ENCODE measurements at places on chromosomes 1 and 21.

DNA sequence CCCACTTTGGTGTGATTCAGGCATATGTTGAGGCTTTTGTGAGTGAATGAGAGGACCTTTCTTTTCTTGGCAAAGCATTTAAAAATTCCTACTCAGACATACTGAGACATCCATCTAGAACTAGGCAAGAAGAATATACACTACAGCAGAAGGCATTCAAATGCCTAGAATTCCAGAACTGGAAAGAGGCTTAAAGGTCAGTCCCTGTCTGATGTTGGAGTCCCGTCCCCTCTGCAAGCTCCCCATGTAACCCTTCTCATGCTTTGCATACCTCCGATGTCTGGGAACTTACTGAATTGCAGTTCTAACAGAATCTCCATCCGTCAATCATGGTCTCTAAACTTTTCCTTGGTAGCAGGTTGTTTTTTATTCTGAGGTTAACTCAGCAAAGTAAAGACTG lies 152.9 kb downstream of the ATP6V1G3 start:
- no peak for DNase-seq

- no peak for DNase-seq
These were observed 32.2 kb upstream of the CA6 start for GRCh38 chr1:8913457-8913856.

GRCh38 chr1:237041795-237042525 lies at the start of gene RYR2:
Gene RYR2 (plus strand): TSS chr1:237042184. CDS start chr1:237042522, 338 bp downstream.
- DNase-seq = no peak

- peak; percentile 28 for DNase-seq
These were observed 65.4 kb downstream of the SGIP1 start for GRCh38 chr1:66599346-66599745.

DNA sequence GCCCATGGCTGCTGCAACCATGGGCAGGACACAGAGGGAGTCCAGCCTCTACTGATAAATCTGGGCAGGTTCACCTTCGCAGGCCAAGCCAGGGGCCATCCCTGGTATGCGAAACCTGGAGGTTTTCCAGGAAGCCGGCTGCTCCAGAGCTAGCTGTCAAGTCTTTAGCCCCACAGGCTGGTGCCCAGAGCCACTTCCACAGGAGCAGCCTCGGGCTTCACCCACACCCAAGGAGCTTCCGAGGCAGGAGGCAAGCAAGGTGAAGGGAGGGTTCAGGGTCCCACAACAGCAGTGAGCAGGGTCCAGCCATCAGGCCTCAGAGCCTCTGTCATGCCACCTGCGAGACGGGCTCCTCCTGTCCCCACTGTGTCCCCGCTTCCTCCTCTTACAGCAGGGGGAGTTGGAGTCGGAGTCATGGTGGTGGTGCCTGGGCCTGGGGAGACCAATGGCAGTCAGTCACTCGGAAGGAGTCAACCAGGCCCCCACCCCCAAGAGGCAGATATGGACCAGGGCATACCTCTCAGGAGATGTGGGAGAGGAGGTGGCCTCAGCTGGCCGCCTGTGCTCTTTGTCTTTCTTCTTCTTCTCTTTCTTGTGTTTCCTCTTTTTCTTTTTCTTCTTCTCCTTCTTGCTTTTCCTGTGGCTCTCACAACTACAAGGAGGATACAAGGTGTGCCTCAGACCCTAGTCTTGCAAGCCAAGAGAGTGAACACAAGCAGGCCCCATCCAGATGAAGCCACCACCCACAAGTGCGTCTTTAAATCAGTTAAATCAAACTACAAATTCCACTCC lies 2.1 kb downstream of the C1orf35 start:
- peak; percentile 11 for DNase-seq

GRCh38 chr1:215489771-215490565 lies 77.1 kb upstream of the KCTD3 start:
- DNase-seq = no peak

- no peak for DNase-seq
These were observed 24.5 kb upstream of the RGS1 start for GRCh38 chr1:192550922-192551534.

DNA sequence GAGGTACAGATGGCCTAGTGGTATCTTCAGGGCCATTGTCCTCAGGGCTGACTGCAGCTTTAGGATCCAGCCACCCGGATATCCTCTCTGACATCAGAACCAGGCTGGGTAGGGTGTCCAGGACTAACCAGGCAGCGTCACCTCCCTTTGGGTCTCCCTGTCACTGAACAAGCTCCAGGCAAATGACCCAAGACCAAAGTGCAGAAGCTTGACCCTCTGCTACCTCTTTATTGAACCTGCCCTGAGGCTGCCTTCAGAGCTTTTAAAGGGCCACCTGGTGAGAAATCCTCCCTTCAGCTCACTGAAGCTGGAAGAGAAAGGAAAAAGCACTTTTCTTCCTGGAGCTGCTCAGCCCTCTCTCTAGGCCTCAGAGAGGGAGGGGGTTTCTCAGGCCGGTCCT lies 79.1 kb upstream of the VAMP3 start:
- DNase-seq = no peak

GRCh38 chr1:227901906-227902640 lies 45.7 kb downstream of the WNT9A start:
- DNase-seq = no peak

DNA sequence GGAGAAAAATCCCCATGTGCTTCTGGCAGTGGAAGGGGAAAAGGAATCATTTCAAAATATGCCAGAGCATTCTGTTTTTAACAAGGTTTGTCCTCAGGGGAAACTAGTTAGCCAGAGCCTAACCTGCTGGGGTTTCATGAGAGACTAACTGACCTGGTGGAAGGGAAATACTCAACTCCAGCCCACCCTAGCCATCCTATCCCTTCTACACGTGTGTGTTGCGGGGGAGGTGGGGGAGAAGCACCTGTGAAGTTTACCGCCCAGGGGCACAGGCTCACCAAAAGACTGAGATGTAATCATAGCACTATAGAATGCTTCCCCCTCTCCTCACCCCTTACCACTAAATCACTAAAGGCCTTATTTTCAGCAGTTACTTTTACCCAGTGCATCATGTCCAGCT lies 139.5 kb downstream of the GRIK3 start:
- DNase-seq = no peak

GRCh38 chr1:33088119-33088906 lies 7.4 kb downstream of the AZIN2 start:
- DNase-seq = no peak

DNA sequence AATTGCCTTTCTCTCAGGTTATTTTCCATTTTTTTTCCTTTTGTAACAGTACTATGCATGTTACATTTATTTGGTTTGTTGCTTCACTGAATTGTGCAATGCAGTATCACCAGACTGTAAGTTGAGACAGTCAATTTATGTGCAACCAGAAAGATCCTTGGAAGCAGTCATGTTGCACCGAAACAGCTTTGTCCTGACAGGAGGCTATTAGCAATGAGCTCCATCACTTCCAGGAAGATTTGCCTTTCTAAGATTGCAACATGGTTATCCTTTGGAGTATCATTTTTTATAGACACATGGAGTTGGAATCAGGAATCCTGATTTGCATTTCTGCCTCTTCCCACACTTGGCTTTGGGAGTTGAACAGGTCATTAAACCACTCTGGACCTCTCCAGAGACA lies 84.5 kb upstream of the ST6GALNAC5 start:
- DNase-seq = no peak

- no peak for DNase-seq
These were observed 169.4 kb downstream of the GABPA start for GRCh38 chr21:25904044-25904695.

DNA sequence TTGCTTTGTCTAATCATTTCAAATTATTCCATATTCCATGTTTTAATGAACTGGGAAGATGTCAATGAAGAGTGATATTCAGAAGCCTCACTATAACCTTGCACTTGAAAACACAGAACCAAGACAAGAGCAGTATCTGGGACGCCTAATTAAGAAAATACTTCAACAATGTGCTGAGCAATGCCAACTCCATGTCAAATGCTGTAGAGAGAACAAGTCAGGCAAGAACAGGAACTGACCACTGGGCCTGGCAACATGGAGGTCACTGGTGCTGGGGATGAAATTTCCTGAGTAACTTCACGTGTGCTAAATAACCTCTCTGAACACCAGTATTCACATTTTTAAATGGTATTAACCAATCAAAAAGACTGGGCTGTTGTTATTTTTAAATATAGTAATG lies 22.8 kb downstream of the HEATR1 start:
- DNase-seq = no peak

DNA sequence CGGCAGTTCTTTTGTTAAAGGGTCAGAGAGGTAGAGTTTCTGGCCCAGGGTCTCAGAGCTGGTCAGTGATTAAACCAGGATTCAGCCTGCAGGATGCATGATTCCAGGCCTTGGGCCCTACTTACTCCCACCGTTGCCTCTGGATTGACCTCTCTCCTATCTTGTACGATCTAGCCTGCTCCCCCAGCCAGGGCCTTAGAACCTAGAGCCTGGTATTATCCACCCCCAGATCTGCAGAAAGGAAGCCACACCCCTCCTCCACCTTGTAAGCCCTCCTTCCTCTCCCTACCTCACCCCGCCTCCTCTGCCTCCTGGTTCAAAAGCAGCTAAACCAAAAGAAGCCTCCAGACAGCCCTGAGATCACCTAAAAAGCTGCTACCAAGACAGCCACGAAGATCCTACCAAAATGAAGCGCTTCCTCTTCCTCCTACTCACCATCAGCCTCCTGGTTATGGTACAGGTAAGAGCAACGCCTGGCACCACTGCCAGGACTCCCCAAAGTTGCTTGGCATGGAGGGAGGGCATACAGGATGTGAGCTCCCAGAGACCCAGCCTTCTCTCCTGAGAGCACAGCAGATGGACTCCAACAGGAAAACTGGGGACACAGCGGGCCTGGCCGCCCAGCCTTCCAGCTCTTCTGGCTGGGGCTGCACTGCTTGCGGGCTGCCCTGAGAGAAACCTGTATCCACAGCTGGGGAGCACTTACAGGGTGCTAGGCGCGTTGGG lies at the start of gene CD52:
TSS of gene CD52 (plus strand) at position 347 of the 726 bp plus-strand sequence. CDS start at position 407, 60 bp downstream.
- no peak for DNase-seq

GRCh38 chr1:30759718-30760281 lies 2.2 kb upstream of the LAPTM5 start:
- no peak for DNase-seq
